ENCODE measurements at places on chromosomes 6 and 20.
A peak's percentile ranks its signal among the peaks of the same experiment; 100 is the strongest.

GRCh38 chr20:63545814-63546213 lies 1.7 kb downstream of the SRMS start:
- no peak for DNase-seq

DNA sequence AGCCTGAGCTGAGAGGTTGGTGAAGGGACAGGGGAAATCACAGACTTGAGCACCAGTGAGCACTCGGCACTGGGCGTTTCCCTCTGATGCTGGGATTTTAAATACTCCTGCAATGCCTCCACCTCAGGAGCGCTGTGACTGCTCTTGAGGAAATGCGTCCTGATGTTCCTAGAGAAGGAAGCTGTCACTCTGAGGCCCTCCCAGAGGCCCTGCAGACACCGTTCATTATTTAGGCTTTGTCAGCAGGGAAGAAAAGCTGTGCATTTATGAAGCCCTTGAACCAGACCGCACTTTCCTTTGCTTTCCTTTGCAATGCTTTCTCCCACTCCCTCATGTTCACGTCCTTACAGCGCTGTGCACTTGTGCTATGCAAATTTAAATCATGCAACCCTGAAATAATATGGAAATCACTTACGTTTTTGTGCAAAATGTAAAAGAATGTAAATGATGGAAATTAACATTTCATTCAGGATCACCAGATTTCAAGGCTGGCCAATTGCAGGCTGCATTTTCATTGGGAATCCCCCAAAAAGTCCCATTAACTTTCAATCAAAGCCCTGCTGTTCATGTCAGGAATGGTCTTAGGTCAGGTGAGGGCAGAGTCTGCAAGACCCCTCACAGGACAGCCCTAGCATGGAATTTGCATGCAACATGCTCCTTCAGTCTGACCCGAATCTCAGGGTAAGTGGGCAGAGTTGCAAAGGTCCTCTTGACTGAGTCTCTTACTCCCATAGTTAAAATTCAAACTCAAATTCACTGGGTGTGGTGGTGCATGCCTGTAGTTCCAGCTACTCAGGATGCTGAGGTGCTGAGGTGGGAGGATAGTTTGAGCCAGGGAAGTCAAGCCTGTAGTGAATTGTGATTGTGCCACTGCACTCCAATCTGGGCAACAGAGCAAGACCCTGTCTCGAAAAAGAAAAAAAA lies 45.8 kb upstream of the SYNDIG1 start:
- DNase-seq: no peak

DNA sequence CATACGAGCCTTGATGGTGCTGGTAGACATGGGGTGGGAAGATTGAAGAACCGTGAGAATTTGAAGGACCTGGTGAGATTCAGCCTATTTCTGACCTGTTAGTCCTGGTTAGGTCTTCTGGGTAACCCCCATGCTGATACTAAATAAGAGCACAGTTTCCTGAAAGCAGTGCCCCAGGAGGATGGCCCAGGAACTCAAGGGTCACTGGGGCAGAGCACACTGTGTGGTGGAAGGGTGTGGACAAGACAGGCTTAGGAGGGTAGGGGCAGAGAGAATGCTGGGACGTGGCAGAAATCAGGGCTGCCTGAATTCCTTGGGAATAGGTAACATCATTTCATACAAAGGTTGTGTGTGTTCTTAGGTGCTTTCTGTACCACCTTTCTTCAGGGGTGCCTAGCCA lies 31.9 kb upstream of the ENPP1 start:
- no peak for DNase-seq

DNA sequence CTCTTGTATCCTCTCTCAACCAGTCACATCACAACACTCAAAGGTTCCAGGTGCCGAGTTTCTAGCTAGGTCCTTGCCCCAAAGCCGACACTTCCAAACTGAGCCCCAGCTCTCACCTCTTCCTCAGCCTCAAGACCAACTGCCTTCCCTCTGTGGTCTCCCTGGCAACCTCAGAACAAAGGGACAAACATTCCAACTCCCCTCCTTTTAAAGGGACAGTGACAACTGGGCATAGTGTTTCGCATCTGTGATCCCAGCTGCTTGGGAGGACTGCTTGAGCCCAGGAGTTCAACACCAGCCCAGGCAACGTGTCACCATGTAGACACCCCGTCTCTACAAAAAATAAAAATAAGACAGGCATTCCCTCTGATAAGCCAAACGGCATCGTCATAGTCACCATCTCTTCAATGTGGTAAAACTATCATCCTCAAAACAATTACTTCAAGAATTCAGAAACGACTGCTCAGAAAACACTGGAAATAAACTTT lies 11.3 kb downstream of the DIDO1 start:
- peak; percentile 22 for DNase-seq

GRCh38 chr20:64224351-64225170 lies 31.0 kb upstream of the PCMTD2 start:
- DNase-seq: no peak

DNA sequence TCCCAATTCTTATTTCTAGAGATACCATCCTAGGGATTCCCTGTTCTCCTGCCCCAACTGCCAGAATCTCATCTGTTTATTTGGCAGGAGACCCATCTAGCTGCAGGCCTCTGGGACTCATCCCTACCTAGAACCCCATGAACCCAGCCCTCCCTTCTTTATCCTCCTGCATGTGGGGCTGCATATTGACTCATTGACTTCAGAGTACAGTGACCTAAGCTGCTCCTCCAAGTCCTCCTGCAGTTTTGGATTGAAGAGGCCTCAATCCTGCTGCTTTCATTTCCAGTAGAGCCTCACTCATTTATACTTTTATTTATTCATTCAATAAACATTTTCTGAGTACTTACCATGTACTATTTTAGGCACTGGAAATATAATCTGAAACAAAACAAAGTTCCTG lies 11.6 kb downstream of the TMEM200A start:
- DNase-seq: no peak

DNA sequence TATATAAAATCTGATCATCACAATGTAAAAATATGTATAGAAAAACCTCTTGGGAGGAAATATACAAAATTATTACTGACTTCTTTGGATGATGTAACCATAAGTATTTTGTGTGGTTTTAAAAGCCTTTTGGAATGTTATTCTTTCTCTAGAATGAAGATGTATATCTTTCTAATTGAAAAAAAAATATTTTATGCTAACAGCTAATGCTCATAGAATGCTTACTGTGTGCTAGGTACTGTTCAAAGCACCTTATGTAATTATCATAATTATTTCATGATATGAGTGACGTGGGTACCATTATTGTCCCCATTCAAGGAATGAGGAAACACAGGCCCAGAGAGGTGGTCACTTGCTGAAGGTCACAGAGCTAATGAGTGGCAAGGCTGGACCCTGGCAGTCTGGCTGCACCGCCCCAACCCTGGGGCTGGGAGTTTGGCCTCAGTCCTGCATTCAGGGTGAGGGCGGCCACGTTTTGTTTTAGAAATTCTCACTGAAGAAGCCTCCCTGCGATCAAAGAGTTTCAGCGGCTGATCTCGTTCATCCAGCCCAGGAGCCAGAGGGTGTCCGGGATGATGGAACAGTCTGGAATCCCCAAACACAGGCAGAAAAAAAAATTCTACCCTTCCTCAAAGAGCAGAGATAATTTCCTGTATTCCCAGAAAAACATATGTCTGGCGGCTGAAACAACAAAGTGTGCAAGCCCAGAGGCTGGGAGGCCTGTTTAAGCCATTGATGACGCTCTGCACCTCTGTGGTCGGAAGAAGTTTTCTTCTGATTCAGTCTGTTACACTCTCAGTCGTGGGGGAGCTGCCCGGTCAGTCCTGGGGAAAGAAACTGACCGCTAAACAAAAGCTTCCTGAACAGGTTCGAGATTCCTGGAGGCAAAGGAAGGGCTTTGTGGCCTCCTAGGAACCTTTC lies 37.3 kb downstream of the TFEB start:
- no peak for DNase-seq

GRCh38 chr20:51227744-51228143 lies 204.8 kb upstream of the KCNG1 start:
- DNase-seq: no peak

DNA sequence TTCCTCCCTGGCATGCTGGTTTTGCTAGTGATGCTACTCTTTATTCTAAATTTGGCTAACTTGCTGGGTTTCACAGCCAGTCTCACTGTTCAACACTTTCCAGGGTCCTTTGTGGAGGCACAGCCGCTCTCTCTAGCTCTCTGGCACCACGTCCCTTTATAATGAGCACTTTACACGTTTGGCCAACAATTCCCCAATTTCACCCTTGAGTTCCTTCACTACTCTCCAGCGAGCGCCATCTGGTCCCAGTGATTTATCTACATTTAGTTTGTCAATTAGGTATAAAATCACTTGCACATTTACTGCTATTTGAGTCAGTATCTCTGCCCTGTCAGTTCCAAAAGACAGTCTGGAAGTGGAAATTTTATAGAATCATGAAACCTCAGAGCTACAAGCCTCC lies 241.9 kb upstream of the MOCS1 start:
- no peak for DNase-seq

DNA sequence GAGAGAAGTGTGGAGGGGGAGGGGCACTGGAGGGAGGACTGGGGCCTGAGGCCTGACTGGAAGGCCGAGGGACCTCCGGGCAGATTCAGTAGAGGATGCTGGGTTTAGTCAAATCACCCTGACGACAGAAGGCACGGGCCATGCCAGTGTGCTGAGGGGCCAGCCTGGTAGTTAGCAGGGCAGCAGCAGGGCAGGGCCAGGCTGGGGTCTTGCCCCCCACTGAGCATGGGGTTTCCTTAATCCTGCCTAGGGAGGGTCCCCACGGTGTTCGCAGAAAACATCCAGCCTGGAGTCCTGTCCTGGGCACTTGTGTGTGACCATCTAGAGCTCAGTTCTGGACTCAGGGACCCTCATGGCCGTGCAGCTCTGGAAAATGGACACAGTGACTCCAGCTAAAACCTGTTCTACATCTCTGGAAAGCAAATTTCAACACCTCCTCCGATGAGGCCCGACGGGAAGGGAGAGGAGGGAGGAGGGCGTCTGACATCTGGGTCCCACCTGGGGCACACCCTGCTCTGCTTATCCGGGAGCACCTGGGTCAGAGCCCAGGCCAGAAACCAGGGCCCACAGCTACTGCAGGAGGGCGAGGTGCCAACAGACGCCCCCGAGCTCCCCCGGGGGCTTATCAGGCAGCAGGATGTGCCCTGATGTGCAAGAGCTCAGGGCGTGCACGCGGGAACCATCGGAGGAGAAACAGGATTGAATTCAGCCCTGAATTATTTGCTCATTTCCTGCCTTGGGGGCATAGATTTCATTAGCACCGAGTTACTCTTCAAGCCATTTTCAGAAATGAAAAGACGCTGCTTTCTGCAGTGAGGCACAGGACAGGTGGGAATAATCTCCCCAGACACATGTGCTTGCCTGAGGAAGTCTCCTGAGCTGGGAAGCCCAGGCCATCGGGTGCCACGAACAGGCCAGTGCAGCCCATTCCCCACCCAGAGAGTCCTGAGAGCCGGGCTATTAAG lies 78.0 kb upstream of the MPC1 start:
- no peak for DNase-seq

GRCh38 chr6:4180652-4181255 lies 45.4 kb upstream of the ECI2 start:
- no peak for DNase-seq

- no peak for DNase-seq
These were observed 8.6 kb downstream of the ADTRP start for GRCh38 chr6:11769811-11770545.

- no peak for DNase-seq
These were observed 634.6 kb downstream of the PRKN start for GRCh38 chr6:162092816-162093502.

DNA sequence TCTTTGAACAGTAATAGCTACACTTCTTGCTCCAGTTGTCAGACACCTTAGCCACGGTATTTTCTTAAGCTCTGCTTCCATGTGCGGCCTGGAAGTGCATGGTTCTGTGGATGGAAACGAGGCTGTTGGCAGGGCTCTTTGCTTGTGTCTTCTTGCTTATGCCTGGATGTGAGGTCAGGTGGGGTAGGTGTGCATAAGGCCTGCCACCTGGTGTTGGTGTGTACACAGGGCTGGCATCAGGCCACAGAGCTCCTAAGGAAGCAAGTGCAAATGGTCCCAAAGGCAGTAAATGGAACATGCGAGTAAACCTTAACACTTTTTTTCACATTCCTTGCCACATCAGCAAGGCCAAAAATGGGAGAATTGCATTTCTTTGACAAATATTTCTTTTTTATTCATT lies 158.1 kb upstream of the GMDS start:
- DNase-seq: no peak

DNA sequence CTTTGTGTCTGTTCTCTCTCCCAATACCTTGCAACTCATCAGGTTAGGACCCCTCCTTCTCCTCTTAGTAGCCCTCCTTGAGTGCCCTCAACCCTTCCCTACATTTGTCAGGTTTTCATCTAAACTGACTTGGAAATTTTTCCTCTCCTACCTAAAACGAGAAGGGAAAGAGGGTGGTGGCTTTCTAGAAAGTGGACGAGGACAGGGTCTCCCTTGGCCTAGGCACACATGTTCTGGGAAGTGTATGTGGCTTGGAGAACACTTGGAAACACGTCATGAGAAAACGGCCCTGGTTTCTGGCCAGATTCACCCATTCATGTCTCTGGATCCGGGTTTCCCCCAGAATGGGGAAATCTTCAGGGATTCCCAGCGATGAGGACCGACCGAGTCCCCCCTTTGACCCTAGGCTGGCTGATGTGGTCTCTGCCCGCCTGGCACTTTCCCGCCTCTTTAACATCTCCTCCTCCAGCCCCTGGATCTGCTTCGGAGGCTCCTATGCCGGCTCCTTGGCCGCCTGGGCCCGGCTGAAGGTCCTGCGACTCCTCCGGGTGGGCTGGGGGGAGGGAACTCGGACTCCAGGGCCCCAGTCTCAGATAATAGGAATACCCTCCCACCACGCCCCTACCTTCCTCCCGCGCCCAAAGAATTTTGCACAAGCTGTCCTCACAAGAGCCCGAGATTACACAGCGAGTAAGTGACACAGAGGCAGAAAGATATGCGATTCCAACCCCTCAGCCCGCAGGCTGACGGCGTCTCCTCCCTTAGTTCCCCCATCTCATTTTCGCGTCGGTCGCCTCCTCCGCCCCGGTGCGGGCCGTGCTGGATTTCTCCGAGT lies 3.0 kb downstream of the PRSS16 start:
- no peak for DNase-seq

- no peak for DNase-seq
These were observed 30.2 kb upstream of the GGTLC1 start for GRCh38 chr20:24018796-24019195.

DNA sequence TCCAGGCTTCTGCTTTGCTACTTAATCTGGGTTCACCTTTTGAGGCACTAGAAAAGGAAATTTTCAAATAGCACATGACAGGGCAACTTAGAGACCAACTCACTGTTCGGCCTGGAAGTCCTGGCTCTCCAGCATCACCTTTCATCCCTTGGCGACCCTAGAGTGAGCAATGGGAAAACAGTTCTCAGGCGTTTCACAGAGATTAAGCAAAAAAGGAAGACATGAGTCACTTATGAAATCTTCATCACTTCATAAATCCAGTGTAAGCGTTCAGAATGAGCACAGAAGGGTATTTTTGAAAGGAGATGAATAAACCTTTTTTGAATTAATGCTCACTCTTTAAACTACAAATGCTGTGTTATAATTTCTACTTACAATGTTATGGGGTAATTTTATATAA lies 104.0 kb downstream of the COL12A1 start:
- no peak for DNase-seq

Data from C1 segment of cervical spinal cord (tissue), 14 donors.